ENCODE measurements at places on chromosomes 3 and 15.

GRCh38 chr3:39142067-39142466 is 11.3 kb downstream of the CSRNP1 start:
- DNase-seq, result no peak

DNA sequence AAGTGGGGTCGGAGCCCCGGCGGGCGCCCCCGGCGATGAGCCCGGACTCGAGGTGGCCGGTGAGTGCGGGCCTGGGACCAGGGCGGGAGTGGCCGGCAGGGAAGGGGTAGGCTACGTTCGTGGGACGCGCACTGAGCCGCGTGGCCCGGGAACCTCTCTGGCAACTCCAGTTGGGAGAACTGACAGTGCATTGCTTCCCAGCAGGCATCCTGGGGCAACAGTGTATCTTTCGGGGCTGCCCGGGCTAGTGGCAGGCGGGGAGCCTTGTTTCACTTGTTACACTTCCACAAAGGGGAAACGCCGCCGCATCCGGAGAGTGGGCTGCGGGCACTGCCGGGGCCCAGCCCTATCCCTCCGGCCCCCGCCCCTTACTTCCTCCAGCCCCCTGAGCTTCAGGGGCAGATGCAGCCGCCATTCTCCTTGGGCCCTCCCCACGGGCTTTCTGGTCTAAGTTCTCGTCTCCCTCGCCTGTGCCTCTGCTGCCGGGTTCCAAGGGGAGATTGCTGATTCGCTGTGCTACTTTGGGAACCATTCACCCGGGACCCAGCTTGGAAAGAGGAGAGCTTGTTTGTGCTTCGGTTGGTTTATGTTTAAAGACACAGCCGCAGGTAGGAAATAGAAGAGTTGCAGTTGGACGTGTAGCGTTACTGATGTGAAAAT is 675 bp downstream of the BRPF1 start:
- peak; percentile 58 for DNase-seq

DNA sequence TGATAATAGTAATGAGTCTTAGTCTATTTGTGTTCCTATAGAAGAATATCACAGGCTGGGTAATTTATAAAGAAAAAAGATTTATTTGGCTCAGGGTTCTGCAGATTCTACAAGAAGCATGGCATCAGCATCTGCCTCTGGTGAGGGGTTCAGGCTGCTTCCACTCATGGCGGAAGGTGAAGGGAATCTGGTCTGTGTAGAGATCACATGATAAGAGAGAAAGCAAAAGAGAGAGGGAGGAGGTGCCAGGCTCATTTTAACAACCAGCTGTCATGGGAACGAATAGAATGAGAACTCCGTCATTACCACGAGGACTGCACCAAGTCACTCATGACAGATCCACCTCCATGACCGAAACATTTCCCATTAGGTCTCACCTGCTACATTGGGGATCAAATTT is 664.0 kb upstream of the SGO1 start:
- DNase-seq, result no peak

DNA sequence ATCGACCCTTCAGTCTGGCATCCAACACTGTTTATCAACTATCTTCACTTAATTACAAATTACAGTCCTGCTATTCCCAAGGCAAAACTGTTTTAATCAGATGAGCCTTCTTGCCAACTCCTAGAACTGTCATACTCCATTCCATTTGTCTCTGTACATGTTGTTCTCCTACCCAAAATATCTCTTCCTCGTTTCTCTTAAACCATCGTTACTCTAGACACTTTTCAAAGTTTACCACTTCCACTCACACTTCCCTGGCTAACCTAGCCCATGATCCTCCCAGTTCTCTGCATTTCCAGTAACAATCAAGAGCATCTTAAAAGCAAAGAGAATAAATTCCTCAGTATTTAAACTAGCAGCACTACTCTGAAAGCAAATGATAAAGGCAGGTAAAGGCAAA is 19.9 kb downstream of the ZNF106 start:
- no peak for DNase-seq

DNA sequence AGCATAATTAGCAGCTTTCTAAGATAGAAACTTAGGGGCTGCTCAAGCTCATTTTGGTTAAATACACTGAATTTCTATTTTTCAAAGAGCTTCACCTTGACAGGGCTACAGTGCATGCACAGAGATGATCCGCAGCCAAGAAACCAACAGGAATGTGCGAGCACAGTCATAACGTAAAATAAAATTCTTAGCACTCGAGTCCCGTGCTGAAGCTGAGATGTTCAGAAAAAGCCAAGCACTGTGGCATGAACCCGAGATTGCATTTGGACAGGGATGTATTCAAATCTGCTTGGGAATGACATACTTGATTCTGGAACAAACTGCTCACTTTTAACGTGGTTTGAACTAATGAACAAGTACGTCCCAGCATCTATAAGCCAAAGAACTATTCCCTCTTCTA is 340.3 kb downstream of the FOXP1 start:
- DNase-seq, result no peak

DNA sequence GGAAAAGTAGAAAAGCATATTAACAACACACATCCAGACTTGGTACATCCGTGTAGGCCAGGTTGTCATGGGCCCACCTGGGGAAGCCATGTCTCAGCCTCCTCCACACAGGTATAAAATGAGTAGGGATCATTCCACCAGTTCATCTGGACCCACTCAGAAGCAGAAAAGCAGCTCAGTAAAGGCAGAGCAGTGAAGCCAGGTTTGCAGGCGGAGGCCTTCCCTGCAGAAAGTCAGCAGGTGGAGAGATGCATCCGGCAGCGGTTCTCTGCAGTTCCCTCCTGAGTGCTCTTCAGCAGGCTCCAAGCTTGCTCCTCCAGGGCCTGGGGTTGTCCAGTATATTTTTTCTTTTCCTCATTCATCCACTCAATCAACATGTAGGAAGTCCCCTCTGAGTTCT is 22.1 kb downstream of the LOXL1 start:
- no peak for DNase-seq

DNA sequence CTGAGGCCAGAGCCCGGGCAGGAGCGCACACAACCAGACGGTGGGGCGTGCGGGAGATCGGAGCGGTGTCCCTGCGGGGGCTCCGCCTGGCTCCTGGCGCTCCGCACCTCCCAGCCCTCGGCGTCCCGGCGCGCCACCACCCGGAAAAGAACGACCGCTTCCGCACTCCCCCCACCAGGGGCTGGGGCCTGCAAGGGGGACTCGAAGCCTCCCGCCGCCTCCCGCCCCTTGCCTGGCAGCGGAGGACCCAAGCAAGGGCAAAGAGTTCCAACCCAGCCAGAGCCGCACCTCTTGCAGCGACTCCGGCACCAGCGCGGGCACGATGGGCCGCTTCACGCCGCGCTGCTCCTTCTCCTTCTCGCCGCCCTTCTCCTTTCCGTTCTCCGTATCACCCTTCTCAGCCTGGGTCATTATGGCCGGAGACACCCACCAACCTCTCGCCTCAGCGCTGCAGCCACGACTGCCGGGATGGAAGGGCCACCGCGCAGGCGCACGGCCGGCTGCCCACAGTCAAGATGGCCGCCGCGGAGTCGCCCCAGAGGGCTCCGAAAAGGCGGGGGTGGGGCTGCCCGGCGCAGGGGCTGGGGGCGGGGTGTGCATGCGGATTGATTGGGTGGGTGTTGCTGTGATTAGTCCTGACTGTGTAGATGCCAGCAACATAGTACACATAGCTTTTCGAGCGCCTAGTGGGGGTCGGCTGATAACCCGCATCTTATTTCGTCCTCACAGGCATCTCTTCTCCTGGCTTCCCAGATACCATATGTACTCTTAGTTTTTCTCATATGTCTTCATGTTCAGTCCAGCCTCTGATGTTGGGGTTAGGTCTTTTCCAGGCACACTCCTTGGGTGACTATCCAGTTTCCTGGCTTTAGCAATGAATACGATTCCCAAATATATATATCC is at the start of gene ACTR8:
ACTR8 (minus strand) TSS at position 462 of the 903 bp plus-strand sequence; CDS start at position 411, 51 bp downstream.
- DNase-seq, result peak; percentile 90

DNA sequence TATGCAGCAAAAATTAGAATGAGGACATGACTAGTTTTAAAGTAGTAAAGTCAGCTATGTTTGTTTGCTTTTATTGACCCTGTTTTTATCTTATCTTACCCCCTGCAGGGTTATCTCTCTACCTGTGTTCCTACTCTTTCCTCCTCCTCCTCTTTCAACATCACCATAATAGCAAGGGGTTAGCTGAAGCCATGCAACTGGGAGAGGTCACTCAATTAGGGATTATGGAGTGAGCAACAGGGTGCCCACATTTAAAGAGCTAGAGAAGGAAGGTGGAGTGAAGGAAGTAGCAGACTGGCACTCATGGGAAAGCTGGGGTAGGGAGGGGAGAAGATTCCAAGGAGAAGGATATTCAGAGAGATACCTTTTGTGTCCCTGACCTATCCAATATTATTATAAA is 125.9 kb downstream of the LRTM1 start:
- no peak for DNase-seq

GRCh38 chr3:45546716-45547701 is 47.5 kb upstream of the LIMD1 start:
- DNase-seq, result no peak

DNA sequence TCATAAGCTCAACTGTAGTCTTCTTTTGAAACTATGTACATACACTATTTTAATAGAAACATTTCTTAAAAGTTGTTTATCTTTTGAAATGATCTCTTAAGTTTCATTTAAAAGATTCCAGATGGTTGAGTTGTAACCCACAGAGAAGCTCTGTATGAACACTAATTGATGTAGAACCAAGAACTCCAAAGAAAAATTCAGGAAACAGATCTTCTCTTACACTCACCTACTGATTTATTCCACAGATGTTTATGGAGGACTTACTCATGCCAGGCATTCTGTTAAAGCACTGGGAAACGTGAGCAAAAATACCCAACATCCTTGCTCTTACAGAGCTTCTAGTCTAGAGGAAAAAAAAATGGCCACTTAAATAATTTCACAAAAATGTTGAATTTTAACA is 551.1 kb downstream of the NAALADL2 start:
- no peak for DNase-seq

DNA sequence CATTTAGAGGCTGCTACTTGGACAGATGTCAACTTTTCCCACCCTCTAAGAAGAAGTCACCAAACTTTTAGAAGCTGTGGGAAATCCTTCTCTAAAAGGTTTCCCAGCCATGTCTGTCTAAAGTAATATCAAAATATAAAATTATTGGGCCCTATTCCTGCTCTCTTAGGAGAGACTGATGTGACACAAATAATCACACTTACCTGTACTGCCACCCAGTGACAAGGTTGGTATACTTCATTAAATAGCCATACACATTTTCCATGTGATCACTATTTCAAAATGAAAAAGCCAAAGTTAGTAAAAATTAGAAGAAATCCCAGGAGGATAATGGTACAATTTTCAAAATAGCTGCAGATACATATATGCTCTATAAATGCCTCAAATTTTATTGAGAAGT is 12.6 kb downstream of the OSBPL11 start:
- DNase-seq, result no peak

GRCh38 chr15:94324117-94324826 is 92.9 kb downstream of the MCTP2 start:
- peak; percentile 69 for DNase-seq

DNA sequence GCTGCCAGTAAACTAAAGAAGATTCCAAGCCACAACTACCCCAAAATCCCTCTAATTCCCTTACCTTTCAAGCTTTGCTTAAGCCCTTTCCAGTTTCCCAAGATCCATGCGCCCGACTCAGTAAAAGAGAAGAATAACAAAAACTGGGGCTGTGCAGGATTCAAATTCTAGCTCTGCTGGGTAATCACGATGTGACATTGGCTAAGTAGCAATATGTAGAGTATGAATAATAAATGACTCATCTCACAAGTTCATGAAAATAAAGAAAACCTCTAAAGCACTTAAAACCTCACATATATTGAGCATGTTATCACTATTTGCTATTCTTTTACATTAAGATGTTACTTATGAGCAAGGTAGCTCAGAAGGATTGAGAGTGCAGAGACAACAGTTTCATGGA is 522.2 kb upstream of the ZNF717 start:
- no peak for DNase-seq

- DNase-seq, result no peak
Observed at GRCh38 chr3:168738527-168739325, 643.0 kb upstream of the GOLIM4 start.

DNA sequence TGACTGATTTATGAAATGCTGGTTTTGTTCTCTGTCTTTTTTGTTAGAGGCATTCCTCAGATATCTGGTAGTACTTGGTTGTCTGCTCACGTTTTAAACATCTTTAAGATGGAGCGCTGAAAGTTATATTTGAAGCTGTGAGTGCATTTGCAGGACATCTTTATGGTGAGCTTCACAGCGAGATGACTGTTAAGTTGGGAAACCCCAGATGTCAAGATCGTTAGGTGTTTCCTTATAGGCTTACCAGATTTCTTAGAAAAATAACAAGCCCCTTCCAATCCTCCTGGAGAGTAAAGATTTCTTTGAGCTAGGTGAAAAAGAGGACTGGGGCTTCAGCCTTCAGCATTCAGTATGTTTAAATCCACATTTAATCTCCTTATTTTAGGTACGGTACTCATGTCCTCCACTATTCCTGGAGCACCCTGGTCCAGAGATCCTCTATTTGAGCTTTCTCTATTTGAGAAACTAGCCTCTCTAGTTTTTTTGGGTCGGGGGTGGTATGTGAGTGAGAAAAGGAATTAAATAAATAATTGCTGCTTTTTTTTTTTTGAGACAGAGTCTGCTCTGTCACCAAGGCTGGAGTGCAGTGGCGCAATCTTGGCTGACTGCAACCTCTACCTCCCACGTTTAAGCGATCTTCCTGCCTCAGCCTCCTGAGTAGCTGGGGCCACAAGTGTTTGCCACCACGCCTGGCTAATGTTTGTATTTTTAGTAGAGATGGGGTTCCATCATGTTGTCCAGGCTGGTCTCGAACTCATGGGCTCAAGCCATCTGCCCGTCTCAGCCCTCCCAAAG is 72.3 kb downstream of the ZNF609 start:
- DNase-seq, result no peak

DNA sequence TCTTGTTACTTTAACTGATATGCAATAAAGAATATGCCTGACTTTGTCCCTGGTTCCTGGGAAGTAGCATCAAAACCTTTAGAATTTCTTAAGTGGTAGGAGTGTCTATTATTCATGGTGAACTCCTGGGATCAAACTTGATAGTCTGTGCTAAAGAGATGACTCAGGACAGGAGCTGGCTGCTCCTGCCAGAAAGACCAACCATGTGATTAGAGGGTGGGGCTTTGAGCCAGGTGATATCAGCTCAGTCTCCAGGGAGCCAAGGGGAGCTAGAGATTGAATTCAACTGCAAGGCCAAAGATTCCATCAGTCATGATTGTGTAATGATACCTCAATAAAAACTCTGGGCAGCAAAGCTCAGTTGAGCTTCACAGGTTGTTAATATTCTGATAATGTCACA is 20.6 kb upstream of the TMC3 start:
- DNase-seq, result no peak

GRCh38 chr3:190575437-190576185 is 61.7 kb downstream of the IL1RAP start:
- DNase-seq, result no peak

DNA sequence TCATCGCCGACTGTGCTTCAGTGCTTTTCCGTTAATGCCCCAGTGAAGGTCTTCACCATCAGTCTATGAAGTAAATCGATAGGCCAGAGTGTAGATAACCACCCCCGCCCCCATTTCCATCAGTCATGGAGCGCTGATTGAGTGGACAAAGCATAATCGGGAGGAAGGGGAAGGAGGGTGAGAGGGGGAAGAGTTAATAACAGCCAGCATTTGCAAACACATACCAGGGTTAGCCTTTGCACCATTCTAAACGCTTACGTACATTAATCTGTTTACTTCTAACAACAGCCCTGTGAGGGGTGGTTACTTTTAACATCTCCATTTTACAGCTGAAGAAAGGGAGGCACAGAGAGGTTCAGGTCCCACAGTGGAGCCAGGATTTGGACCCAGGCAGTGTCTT is 26.8 kb downstream of the EDEM1 start:
- DNase-seq, result no peak

Data from CD4-positive, alpha-beta T cell treated with Interleukin-12 subunit alpha and Interleukin-12 subunit beta, for 1 hour (primary cell).